Astrocyte (in vitro differentiated cells and primary cell): ENCODE measurements at places on chromosomes 7 and 10. TPM values are rescaled to one million over a fixed set of nuclear protein-coding genes. Genes with fewer than 3 reads are reported as not detected.

DNA sequence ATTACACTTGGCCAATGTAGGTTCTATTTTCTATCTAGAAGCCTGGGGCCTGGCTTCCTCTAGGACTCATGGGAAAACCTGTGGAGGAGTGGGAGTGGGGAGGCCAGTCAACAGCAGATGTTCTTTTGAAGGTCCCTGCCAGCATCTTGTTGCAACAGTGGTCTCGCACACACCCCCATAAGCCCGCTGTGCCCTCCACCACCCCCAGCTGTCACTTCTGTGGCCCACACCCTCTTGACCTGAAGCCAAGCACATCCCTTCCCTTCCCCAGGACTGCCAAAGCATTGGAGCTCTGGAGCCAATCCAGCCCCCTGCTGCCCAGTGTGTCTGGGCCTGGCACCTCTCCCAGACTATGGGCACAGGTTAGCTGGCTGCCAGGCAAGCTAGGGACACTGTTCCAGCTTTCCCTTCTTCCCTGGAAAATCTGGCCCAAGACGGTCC is 1.9 kb upstream of the STX1A start:
- H3K27ac ChIP-seq: no peak overlapping the region
- no peak overlapping the region for H3K4me3 ChIP-seq

DNA sequence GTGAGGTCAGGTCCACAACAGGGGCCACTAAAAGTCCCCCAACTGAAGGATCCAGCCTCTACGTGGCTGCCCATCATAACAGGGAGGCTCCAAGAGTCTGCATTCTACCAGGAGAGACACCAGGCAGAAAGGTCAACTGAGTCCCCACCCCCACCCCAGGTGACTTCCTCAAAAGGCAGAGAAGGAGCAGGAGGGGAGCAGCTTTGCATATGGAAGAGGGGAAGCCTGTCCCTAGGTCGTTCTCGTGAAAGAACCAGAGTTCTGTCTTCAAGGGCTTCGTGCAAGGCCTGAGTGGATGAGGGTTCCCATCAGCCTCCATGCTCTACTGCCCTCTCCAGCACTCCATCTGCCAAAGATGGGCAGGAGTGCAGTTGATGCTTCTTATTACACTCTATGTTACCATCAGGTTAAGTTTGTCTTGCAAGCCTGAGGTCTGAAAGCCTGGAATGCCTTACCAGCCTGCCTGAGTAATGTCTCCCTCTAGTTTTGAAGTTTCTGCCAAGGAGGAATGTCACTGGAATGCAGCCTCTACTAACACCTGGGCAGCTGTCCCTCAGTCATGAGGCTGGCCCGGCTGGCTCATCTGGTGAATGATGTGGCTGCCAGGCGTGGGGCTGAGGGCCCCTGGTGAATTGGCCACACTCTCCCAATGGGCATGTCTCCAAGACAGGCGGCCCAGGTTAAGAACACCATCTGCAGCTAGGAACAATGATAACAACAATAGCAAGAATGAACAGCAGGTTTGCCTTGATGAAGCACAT is 54.3 kb upstream of the SMNDC1 start:
- no peak overlapping the region for H3K27ac ChIP-seq
- DNase-seq: peak; percentile 58
- no peaks in the 10 kb centered on the region for H3K36me3 ChIP-seq
- H3K4me1 ChIP-seq: peaks cover 42% of the 10 kb centered on the region

- H3K27ac ChIP-seq: no peak overlapping the region
- H3K27me3 ChIP-seq: no peaks in the 10 kb centered on the region
- H3K36me3 ChIP-seq: no peaks in the 10 kb centered on the region
- peak; percentile 47 for DNase-seq
- H3K4me1 ChIP-seq: peaks cover 9% of the 10 kb centered on the region
- no peak overlapping the region for H3K4me3 ChIP-seq
Measured at GRCh38 chr7:111229916-111230315, 139.0 kb downstream of the LRRN3 start.

- H3K4me3 ChIP-seq: no peak overlapping the region
- no peak overlapping the region for H3K27ac ChIP-seq
- DNase-seq: no peak
- H3K27me3 ChIP-seq: peaks cover 16% of the 10 kb centered on the region
- no peaks in the 10 kb centered on the region for H3K36me3 ChIP-seq
Measured at GRCh38 chr7:158956805-158957509, 100.6 kb downstream of the DYNC2I1 start.

DNA sequence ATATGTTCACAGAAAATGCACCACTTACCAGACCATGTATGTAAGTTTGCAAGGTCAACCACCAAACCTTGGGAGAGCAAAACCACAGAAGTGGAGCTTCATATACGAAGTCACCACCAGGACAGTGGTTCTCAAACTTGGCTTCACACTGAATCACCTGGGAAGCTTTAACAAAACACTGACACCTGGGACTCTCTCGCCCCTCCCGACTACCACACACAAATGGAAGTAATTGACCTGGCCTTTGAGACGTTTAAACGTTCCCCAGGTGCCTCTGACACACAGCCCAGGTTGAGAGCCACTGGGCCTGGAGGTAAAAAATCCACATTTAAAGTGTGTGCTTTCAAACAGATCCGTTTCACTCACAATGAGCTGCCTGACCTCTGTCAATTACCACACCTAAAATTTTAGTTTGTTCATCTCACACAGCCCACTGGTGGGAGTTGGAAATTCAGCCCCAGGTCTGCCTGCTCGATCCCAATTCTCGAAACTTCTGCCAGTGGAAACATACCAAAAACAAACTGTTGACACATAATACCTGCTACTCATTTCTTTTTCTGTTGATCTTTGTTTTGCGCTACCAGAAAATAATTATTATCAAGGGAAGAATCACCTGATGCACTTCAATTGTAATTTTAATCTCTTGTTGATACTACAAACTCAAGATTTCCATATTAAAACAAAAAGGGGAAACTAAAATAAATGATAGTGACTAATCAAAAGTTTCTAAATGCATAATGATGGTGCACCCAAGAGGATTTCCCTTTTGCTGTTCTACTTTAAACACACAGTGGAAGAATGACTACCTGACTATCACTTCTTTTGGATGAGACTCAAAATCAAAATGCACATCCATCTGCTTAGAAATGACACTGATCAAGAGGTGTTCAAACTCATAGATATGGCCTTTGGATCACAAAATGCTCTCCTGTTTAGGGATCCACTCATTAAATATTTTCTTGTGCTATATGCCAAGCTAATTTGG is 26.6 kb downstream of the CDNF start:
- H3K27me3 ChIP-seq: no peaks in the 10 kb centered on the region
- no peak overlapping the region for H3K27ac ChIP-seq
- DNase-seq: no peak
- no peaks in the 10 kb centered on the region for H3K4me1 ChIP-seq
- H3K36me3 ChIP-seq: no peaks in the 10 kb centered on the region

DNA sequence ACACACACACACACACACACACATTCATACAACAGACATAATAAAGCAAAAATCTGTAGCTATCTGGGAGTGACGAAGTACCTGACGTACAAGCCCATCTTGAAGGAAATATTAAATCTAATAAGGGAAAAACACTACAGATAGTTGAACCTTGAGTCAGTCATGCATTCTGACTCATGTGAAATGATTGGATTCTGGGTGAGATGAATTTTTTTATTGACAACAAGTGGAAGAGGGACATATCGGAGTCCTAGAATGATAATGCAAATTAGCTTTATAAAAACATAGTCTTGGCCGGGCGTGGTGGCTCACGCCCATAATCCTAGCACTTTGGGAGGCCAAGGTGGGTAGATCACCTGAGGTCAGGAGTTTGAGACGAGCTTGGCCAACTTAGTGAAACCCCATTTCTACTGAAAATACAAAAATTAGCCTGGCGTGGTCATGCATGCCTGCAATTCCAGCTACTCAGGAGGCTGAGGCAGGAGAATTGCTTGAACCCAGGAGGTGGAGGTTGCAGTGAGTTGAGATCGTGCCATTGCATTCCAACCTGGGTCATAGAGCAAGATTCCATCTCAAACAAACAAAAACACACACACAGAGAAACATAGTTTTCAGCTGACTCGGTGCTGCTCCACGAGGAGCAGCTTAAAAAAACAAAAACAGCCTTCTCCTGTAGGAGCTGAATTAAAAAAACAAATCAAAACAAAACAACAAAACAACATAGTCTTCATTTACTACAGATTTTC is 154.4 kb upstream of the MKLN1 start:
- peak; percentile 39 for DNase-seq
- no peak overlapping the region for H3K4me3 ChIP-seq
- no peak overlapping the region for H3K27ac ChIP-seq

Gene NEUROG3
- not detected in 2 replicates for total RNA-seq

Gene LRRC18
- total RNA-seq: not detected in 2 replicates

Gene AKR1C1
- total RNA-seq: 0.60 and 1.3 TPM in 2 replicates

Gene CNPY1
- total RNA-seq: not detected in 2 replicates

Gene NUTM2B
- total RNA-seq: 0.70 TPM in 1 of 2 replicates, not detected in the other

Gene ALOX5
- total RNA-seq: 1.0 and 1.8 TPM in 2 replicates

Gene FGL2
- total RNA-seq: not detected in 2 replicates
